ENCODE measurements at places on chromosomes 12 and 14.
A peak's percentile ranks its signal among the peaks of the same experiment; 100 is the strongest.

GRCh38 chr12:29023436-29024076 is 125.5 kb upstream of the FAR2 start:
- no peak for DNase-seq

GRCh38 chr12:14884458-14884878 is 1.2 kb downstream of the MGP start:
- peak; percentile 44 for DNase-seq

DNA sequence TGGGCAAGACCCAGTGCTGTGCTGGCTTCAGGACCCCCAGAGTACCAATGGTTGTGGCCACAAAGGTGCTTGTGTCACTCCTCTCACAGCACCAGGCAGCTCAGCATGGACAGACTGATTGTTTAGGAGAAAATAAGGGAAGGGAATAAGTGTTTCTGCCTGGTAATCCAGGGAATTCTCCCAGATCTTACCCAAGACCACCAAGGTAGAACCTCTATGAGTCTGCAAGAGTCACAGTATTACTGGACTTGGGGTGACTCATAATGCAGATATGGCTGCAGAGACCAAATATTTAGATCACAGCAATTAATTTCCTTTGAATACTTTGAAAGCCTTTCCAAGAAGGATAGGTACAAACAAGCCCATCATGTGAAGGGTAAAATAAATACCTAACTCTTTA is 1178.3 kb upstream of the FLRT2 start:
- no peak for DNase-seq

- no peak for DNase-seq
Observed at GRCh38 chr12:30908076-30908721, 18.3 kb upstream of the TSPAN11 start.

DNA sequence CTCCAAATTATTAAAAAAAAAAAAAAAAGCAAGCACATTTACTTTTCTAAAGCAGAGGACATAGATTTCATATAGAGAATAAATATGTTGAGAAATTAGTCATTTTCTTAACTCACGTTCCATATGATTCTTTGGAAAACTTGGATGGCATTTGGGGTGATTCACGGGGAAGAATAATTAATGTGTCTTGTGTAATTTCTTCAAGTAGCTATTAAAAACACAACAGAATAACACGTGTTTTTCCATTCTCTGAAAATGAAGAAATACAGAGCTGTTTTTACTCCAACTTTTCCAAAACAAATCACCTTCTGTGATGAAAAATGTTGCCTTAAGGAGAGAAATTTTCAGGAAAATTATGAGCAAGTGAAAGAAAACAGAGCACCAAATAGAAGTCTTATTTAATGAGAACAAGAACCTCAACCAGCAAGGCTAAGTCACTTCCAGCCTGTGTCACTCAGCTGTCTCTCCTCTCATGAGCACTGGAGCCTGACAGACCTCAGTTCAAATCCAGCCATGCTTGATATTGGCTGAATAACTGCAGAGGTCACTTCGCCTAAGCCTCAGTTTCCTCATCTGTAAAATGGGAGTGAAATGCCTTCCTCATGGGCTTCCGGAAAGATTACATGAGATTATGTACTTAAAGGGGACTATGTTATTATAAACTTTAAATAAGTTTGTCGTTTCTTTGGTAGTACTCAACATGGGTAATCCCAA is 42.8 kb upstream of the NUAK1 start:
- peak; percentile 49 for DNase-seq

GRCh38 chr12:45433441-45433868 is 217.6 kb downstream of the ANO6 start:
- DNase-seq, result no peak

- DNase-seq, result no peak
Observed at GRCh38 chr12:120110550-120111501, 5.7 kb downstream of the RAB35 start.

DNA sequence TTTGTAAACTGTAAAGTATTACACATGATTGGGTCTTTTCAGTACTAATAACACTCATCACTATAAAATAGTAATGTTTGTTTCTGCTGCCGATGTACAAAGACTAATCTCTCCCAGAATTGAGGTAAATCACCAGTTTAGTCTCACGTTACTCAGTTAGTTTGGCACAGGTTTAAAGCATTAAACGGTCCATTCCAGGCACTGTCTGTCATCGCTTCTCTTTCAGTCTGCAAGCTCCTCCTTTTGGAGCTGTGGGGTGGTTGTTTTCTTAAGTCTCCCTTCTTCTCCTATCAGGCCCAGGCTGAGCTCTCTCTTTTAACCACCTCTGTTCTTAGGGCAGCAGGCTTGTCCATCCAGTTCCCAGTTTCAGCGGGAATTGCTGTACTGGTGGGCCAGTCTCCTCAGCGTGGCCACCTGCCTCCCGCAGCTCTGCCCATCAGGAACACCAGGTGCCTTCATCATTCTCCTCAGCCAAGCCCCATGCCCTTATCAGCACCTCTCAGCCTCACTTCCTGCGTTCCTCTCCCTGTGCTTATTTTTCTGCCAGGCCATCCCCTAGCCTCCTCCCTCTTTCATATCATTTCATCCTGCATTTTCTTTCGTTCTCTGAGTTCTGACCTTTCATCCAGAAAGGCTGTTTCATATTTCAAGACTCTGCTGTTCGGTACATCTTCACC is 149.0 kb downstream of the TGFB3 start:
- DNase-seq, result peak; percentile 41

GRCh38 chr14:70808416-70809224 is 693 bp downstream of the MAP3K9 start:
- DNase-seq, result no peak

DNA sequence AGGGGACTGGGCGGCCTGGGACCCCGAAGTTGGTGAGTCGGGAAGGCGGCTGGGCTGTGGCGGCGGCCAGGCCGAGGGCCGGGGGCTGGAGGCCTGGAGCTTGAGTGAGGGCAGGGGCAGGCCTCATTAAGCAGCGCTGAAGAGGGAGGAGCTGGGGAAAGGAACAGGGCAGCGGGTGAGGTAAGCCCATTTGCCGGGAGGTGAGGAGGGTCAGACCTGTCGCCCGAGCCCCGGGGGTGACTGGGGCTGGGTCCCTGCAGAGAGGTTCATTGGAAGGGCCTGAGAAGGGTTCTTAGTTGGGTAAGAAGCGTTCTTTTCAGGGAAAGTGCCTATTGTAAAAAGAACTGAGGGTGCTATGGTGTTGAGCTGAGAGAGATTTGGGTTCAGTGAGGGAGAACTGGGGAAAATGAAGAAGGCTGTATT is 441 bp downstream of the RAB5B start:
- DNase-seq, result no peak

DNA sequence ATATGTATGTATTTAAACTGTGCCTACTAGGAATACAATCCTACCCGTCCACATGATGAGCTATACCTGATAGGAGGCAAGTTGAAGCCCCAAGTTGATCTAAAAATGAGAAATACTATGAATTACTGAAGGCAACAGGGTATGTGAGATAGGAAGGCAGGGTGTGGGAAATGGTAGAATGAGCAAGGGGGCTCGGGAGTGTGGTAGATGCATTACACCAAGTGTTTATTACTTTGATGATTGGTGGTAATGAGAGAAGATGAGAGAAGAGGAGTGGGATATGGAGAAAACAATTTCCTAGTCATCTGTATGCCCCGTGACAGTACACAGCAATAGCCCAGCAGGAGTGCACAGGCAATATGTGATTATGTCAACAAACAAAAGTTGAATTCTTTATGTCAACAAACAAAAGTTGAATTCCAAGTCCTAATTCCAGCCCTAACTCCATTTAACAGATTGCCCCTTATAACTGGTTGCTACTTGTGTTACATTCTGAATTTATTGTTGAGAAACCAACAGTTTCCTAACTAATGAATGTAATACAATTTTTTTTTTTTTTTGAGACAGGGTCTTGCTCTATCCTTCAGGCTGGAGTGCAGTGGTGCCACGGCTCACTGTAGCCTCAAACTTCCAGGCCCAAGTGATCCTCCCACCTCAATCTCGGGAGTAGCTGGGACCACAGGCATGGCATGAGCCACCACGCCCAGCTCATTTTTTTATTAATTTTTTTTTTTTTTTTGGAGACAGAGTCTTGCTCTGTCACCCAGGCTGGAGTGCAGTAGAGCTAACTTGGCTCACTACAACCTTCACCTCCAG is 2.5 kb downstream of the LPCAT3 start:
- no peak for DNase-seq

DNA sequence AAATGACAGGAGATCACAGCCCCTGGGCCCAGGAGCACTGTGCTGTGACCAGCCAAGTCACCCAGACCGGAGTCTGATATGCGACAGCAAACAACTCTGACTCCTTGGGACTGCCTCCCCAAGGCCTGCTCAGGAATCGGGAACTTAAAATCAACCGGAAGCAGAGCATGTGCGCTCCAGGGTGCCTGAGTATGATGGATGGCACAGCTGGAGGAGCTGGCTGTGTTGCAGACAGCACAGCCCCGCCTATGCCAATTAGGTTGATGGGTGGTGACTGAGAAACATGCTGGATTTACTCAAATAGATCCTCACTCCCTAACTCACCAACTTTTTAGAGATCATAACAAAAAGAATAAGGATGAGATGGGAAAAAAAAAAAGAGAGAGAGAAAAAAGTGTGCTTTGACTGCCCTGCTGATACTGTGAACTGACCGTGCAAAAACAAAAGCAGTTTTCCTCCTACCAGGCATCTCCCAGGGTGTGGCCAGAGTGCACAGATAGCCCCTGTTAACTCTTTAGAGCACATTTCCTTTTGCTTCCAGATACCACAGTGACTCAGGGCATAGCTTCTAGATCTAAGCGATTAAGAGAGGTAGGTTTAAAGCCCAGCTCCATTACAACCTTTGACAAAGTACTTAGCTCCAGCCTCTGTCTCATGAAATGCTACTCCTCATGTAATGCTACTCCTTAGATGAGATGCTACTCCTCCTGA is 27.4 kb upstream of the STON2 start:
- no peak for DNase-seq

- no peak for DNase-seq
Observed at GRCh38 chr12:7731486-7731885, 15.7 kb downstream of the CLEC4C start.

DNA sequence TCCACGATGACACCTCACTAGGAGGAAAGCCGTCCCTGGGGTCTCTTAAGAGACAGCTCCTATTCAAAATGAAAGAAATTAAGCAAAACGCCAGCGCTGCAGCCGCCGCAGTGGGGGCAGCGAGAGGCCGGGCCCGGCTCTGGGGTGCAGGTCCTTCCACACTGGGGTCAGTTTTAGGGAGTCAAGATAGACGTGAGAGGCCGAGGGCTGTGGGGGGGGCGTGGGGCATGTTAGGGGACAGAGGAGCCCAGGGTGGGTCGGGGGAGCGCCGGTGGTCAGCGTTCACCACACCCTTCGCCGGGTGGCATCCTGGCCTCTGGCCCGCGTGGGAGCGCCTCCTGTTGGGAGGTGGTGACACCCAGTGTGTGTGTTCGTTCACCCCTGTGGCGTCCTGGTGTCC is 25.7 kb downstream of the KIF26A start:
- DNase-seq, result no peak

GRCh38 chr12:42402821-42403411 is 76.9 kb downstream of the PPHLN1 start:
- DNase-seq, result no peak

- DNase-seq, result no peak
Observed at GRCh38 chr12:106275458-106275857, 27.1 kb upstream of the TCP11L2 start.

DNA sequence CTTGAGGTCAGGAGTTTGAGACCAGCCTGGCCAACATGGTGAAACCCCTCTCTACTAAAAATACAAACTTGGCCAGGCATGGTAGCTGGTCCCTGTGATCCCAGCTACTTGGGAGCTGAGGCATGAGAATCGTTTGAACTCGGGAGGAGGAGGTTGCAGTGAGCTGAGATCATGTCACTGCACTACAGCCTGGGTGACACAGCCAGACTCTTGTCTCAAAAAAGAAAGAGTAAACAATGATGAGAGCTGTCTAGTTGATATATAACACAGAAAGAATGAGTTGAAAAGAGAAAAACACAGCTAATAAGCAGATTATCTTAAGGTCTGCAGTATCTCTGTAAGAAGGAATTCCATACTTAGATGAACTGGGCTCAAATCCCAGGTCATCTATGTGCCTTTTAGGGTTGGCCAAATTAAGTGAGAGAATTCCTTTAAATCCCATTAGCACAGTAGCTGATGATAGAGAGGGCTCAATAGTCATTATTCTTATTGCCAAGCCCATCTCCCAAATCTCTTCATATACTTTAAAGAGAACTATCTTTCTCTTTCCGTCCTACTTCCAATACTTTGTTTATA is 31.1 kb upstream of the STRAP start:
- no peak for DNase-seq

DNA sequence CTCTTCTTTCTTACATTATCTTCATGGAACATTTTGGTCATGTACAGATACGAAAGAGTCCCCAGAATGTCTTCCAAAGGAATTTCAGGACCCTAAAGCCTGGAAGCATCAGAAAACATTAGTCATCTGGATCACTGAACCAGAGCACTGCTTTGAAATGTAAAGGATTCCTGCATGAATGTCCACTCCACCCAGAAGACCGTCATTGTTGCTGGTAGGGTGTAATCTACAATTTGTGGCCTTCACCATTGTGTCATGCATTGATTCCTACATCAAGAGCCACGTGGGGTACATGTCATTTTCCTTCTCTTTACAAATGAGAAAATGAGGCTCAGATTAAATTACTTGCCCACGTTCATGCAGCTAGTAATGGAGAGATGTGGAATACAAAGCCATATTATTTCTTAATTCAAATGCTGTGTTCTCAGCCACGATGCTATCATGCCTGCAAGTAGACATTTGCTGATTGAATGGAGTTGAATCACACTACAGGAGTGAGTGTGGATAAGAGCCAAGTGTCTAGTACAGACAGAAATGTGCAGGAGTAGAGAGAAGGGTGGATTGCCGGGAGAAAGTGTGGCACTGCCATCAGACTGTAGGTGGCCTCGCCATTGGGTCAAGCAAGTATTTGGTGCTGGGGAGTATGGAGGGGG is 231.2 kb downstream of the C12orf75 start:
- DNase-seq, result peak; percentile 65

GRCh38 chr12:94074216-94074979 is 74.0 kb upstream of the PLXNC1 start:
- DNase-seq, result no peak

GRCh38 chr12:89731614-89732013 is 23.0 kb upstream of the ATP2B1 start:
- peak; percentile 39 for DNase-seq
